ENCODE measurements at places on chromosomes 16 and 17.

DNA sequence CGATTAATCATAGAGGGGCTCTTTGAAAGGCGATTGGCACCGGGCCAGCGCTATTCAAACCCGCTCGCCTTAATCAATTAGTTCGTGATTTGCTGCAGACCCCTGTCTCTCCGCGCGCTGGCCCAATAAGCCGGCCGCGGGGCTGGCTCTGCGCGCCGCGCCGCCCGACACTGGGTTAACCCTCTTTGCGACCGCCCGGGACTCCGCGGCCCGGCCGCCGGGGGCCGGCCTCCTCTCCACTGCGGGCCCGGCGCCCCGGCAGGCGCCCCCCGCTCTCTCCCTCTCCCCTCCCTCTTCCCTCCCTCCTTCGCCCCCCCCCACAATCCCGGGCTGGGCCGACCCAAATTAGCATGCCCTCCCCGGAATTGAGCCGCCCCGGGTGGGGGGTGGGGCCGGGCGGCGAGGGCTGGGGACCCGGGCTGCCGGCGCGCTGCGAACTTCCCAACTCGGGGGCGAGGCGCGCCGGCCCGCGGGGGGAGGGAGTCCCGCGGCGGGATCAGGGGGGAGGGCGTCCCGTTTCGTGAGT lies 428 bp upstream of the SALL1 start:
- DNase-seq: no peak

- DNase-seq: no peak
Observed at GRCh38 chr17:80220736-80221215, 549 bp downstream of the SLC26A11 start.

DNA sequence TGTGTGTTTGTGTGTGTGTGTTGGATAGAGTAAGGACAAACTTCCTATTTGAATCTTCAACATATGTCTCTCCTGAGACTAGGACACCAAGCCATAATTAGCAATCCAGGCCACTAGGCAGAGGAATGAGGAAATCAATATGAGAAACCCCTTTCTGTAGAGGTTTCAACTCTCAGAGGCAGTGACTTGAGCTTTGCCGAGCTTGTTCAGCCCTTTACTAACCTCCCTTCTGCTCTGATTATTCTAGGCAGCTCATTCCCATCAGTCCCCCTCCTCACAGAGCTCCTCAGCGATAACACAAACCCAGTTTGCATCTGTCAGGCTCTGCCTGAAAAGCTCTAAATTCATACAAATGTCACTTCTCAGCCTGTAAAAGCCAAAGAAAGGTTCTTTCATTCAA lies 1030.3 kb downstream of the CDH8 start:
- no peak for DNase-seq

DNA sequence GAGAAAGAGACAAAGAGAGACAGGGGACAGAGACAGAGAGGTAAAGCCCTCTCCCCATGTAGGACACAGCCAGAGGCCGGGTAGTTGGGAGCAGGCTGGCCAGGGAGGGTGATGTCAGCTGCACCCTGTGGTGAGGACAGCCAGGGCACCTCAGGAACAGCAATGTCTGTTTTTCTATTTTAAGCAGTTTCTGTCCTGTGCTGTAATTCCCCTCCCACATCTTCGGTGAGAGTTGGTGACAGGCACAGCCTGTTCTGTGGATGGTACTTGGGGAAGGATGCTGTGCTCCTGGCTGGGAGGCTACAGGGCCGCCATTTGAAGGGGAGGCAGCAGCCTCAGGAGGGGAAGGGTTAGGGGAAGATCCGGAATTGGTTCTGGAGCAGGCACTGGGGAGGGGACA lies 163.5 kb downstream of the SDK2 start:
- no peak for DNase-seq

DNA sequence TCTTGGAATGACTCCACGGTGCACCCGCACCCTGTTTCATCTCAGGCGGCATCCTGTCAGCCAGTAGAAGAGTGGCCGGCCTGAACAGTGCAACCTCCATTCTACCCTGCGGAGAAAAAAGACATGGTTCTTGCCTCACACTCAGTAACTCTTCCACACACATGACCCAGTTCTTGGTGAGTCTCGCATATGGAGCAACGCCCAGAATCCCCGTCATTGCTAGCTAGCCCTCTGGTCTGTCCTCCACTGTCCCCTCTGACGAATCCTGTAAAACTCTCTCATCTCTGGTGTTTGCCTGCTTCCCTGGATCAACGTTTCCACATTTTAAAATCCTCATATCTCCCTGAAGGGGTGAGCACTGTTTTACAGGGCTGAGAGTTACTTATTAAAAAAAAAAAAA lies 4.2 kb upstream of the RDM1 start:
- no peak for DNase-seq

DNA sequence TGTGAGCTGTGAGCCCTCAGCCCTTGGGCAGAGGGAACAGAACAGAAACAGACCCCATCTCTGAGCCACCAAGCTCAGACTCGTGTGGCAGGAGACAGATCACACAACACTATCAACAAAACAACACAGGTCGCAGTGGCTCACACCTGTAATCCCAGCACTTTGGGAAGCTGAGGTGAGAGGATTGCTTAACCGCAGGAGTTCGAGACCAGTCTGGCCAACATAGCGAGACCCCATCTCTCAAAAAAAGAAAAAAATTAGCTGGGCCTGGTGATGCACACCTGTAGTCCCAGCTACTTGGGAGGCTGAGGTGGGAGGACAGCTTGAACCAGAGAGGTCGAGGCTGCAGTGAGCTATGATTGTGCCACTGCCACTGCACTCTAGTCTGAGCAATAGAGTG lies 5.5 kb upstream of the QPRT start:
- DNase-seq: no peak

DNA sequence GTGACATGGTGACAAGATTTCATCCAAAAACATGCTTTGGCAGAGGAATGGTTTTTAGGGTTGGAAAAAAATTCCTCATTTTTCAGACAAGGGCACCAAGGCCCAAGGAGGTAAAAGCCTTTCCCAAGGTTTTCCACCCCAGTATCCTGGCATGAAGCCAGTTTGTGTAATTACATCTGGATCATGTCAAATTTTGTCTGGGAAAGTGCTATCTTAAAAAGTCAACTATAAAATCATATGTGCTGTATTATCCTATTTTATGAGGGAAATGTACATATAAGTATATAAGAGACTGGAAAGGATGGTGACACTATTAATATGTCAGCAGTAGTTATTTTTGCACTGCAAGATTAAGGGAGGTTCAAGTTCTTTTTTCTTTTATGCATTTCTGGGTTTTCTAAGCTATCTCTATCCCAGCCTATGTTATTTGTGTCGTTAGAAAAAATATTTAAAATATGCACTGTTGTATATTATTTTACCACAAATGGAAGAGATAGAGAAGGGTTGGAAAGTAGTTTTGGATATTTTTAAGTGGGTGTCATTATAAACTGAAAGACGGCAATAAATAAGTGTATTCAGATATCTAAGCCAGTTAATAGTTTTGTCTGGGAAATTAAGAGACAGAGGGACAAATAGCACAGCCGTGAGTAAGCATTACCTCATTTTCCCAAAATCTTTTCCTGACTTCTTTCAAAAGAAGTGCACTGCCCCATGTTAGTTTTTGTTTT lies 13.5 kb upstream of the FBXO47 start:
- DNase-seq: no peak
